ENCODE measurements at places on chromosomes 2 and 18.

GRCh38 chr18:4578449-4578848 lies 123.3 kb upstream of the DLGAP1 start:
- DNase-seq: no peak

DNA sequence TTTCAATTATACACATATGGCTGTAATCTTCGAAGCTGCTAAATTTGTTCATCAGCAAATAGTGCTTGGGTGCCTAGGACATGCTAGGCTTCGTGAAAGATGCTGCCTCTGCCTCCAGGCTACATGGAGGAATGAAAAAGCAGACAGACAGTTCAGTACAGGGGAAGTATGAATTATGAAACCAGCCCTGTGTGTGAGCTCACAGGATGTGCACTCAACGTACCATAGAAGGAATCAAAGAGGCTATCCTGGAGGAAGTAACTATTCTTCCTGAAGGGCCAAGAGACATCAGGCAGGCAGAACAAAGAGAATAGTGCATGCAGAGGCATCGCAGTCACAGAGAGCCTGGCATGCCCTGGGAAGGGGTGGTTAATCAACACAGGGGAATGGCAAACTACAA lies 61.4 kb downstream of the DYM start:
- DNase-seq: no peak

DNA sequence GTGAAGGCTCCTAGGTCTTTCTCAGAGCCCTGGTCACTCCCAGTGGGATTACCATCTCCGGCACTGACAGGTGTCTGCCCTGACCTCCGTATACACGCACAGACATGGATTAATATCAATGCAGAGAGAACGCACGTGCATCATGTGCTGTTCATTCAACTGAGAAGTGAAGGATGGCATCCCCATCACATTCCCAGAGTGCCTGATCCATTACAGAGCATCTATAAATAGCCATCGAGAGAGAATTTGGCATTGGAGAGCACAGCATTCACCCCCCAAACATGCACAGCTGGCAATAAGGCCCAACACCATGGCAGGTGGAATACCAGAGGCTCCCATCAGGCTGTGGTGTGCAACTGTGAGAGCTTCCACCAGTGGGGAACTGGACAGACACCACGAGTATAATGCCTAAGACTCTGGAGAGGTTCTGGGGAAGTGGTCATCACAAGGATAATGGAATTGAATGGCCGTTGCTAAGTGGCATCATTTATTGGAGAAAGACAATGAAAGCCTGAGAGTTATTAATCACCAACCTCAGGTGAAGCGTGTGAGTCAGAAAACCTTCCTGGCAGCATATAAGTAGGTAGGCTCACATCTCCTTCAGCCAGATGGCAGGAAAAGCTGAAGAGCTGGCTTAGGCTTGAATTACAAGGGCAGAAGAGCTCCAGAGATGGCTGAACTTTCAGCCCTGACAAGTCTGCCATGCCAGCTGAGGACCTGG lies 244.5 kb upstream of the ID2 start:
- DNase-seq: peak; percentile 81

DNA sequence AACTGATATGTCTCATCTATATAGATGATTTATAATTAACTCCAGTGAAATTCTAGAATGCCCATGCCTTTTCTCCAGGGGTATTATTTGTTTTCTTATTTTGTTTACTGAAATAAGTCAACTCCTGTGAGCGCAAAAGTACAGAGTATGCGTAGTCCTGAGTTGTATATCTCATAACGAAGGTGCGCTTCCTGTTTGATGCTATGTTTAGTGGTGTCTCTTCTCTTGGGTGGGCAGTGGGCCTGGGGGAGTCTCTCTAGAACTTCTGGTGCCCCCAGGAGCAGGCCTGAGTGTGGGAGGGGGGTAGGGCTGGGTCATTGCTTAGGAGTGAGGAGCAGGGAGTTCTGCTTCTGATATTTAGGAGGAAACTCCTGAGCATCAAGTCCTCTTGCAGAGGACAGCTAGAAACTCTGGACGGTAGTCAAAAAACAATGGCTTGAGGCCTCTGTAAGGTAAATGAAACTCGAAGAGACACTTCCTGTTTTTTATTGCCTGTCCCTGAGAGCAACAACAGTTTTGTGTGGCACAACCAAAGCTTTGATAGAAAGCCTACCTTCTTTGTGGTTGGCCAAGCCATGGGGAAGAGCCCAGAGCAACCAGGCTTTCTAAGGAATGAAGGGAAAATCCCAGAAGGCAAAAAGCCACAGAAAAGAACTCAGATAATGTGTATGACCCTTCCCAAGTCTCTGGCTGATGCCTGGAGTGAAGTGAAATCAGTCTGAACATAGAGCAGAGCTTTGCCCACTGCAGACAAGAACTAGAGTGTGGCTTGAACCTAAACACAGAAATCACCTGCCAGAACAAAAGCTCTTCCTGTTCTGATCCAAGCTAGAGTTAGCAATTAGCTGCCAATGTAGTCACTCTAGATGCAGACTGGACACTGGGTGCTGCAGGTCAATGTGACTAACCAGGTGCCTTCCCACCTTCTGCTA lies 8.5 kb upstream of the SP140L start:
- DNase-seq: no peak

DNA sequence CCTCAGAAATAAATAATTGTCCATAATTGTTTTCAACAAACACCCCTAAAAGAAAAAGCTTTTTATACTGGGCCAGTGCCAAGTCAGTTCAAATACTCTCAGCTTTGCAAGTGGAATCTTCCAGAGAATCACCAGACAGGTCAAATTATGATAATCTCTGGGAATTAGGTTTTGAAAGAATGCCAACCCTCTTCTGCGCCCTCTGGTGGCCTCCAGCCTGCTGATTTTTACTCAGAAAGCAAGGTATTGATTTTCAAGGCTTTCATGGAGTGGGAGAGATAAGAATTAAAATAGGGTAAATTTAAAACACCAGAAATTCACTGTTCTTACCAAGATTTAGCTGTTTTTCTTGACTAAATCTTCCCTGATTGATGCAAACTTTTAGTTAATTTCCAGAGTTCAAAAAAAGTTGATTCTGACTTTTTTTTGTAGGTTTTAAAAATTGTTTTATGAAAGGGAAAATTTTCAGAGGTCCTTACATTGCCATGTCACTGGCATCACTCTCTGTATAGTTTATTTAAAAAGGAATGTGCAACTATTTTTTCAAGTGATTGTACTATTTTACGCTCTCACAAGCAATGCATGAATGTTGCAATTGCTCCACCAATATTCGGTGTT lies 282.9 kb upstream of the TNP1 start:
- DNase-seq: no peak

DNA sequence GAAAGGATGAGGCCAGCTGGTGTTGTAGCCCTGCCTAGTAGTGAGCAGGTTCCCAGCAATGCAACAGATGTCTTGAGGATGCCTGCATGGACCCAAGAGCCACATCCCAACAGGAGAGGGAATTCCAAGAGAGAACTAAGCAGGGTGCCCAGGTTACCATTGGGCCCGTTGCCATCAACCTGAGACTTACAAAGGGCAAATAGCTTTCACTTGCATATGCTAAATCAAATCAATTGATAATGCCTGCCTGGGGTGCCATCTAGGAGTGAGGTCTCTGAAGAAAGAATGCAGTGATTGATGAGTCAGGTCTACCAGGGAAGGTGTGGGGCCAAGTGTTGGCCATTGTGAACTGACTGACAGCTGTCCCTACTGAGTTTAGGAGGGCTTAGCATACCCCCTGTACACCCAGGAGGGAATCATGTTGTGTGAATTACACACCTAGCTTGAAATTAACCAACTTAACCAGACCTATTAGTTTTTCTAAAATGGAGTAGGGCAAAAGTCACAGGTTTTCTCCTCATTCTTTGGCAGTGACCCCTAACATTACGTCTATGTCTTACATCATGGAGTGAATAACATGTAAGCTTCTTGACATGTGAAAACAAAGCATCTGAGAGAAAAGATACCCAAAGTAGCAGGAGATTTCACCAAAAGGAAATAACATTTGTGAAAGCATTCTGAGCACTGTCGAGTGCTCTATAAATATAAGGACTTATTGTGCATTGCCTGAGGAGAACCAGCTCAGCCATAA lies 32.3 kb downstream of the FHOD3 start:
- DNase-seq: no peak

- peak; percentile 2 for DNase-seq
These were observed 25.7 kb downstream of the SULT1C4 start for GRCh38 chr2:108403494-108403893.

- no peak for DNase-seq
These were observed 176.0 kb downstream of the EXOC6B start for GRCh38 chr2:72649810-72650209.

DNA sequence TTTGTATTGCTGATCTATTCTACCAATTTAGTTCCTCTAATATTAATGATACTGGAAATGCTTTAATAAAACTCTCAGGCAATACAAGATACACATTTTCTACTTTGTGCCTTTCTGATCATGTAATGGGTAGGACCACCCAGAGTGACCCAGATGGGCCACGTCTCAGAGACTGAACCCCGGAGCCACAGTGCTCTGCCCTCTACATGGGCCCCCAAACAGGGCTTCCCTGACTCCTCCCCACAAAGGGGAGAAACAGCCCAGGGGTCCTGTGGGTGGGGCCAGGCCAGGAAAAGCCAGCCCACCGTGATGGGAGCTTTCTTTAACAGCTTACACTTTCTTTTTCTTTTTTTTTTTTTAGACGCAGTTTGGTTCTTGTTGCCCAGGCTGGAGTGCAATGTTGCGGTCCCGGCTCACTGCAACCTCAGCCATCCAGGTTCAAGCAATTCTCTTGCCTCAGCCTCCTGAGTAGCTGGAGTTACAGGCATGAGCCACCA lies 18.4 kb downstream of the HDAC4 start:
- no peak for DNase-seq

GRCh38 chr2:6986301-6986911 lies 69.2 kb downstream of the RNF144A start:
- DNase-seq: no peak

DNA sequence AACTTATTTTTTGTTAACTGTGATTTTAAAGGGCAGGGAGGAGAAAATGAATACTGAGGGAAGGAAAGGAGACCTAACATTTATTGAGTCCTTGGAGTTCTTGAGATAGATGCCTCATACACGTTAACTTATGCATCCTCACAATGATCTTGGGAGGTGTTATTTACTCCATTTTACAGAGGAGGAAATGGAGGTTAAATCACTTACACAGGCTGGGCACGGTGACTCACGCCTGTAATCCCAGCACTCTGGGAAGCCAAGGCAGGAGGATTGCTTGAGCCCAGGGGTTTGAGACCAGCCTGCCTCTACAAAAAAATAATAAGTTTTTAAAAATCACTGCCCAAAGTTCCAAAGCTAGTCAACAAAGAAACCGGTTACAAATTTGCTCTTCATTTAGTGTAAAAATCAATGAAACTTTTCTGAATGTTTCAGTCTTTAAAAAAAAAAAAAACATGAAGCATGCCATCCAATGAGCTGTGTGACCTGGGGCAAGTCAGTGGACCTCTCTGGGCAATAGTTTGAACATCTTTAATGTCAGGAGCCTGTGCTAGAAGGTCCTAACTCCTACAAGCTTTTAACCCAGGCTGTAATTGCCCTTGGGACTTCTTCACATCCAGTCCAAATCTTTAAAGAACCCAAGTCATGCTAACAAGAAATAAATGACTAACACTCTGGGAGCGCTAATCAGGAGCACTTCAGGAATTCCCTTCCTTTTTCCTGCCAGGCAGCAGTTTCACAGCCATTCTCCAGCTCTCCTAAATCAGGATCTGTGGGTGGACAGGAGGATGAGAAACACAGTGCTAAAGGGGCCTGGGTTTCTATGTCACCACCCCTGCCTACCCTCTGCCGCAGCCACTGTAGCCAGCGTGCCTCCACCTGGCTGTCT lies 176.4 kb downstream of the TMEM247 start:
- DNase-seq: no peak

DNA sequence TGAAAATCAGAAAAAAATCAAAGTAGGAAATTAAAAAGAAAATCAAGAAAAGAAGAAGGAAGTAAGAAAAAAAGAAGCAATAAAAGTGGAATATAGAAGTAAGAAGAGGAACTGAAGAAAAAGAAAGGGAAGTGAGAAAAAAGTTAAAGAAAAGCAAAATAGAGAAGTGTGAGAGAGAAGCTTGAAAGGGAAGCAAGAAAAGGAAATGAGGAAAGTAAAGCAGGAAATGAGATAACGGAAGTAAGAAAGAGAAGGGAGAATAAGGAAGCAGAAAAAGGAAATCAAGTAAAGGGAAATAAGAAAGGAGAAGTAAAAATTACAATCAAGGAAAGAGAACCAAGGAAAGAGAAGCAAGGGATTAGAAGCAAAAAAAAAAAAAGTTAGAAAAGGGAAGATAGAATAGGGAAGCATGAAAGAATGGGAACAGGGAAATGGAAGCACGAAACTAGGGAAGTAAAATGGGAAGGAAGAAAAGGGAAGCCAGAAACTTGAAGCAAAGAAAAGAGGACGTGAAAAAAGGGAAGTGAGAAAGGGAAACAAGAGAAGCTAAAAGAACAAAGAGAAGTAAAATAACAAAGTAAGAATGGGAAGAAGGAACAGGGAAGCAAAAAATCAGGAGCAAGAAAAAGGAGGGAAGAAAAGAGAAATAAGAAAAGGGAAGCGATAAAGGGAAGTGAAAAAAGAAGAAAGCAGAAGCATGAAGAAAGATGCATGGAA lies 243.3 kb upstream of the NCKAP5 start:
- DNase-seq: no peak

GRCh38 chr2:44679584-44679983 lies 261.9 kb upstream of the SIX3 start:
- DNase-seq: no peak

GRCh38 chr2:177445200-177445599 lies 52.6 kb downstream of the AGPS start:
- DNase-seq: no peak

DNA sequence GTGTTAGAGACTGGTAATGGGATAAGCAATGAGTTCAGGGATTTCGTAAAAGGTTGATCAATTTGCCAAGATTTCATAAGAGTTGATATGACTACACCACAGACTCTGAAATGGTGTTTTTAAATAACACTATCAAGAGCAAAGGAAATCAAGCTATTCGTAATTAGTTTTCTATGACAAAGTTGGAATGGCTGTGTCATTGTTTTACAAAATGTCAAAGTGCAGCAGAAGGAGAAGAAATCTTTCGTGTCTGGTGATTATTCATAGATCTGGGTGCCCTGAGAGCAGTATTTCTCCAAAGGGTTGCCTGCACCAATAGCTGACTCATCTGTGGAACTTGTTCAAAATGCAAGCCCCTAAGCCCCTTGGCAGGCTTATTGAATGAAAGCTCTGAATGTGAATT lies 70.1 kb downstream of the NABP1 start:
- no peak for DNase-seq

DNA sequence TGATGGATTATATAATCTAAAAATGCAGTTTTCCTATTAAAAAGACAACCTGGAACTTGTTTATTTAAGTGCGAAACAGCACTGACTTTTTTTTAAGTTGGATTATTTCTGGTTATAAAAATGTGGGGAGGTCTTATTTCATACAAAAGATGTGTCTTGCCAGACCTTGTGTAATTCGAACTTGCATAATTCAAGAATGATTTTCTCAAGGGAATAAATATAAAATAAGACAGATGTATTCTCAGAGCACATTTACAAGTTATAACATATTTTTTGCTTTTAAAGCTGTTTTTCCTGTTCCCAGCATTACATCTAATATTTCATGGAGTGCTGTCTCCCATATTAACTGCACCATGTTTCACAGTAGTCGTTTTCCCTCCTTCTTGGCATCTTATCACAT lies 263.1 kb downstream of the CDH20 start:
- peak; percentile 72 for DNase-seq
